ENCODE measurements at places on chromosomes 11 and 22.
A peak's percentile ranks its signal among the peaks of the same experiment; 100 is the strongest.

DNA sequence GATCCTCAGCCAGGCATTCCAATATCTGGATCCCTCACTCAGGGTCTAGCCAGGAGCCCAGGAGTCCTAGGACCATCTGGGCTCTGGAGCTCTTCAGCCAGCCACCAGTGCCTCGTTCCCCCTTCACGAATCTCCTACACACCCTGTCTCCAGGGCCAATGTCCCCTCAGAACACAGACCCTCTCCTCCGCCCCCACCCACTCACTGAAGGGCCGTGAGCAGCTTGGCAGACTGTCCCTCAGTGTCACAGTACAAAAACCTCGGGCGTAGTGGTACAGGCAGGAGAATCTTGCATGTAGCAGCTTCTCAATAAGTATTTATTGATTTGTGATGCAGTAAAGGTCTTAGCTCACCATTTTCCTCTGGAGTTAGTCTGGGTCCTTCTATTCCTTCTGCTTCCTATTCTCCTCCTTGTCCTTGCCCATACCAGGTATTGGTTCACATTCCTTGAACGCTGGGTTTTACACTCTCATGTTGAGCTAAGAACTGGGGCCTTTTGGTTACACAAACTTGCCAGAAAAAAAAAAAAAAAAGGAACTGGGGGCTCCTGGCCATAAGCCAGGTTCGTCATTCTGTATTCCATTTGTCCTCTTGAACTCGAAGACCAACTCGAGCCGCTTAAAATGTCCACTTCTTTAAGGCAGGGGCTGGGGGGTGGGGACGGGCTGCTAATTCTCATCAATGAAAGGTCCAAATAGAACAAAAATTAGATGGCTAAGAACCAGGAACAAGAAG, 2.3 kb downstream of the CXCR5 start:
- DNase-seq: no peak

- DNase-seq: no peak
Observed at GRCh38 chr11:36741515-36741914, 143.5 kb upstream of the RAG2 start.

DNA sequence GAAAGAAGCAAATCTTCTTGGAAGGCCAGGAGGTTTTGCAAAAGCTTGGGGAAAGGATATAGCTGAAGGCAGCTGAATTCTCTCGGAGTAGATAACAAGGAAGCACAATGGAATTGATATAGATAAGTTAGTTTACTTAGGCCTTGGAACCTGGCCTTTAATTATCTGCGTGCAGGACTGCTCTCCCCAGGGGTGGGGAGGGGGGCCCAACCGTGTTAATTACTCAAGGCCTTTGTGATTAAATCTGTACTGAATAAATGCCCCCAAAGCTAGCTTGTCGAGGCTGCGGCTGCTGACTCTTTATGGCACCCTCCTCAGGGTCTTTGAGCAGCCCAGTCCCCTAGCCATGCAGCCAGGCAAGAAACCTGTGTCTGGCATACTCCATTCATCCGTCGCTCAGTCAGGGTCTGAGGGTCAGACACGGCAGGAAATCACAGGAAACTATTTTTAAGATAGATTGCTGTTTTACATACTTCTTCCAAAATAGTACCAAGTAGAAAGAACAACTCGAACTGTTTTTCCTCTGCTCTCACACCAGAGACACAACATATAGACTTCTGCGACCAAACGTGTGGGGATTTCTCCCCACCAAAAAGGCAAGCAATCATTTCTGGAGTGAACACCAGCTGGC, 36.5 kb downstream of the MS4A2 start:
- DNase-seq: no peak

GRCh38 chr11:73072935-73073481, 69.1 kb downstream of the FCHSD2 start:
- peak; percentile 60 for DNase-seq

- DNase-seq: no peak
Observed at GRCh38 chr11:134740590-134741261, 328.7 kb upstream of the B3GAT1 start.

DNA sequence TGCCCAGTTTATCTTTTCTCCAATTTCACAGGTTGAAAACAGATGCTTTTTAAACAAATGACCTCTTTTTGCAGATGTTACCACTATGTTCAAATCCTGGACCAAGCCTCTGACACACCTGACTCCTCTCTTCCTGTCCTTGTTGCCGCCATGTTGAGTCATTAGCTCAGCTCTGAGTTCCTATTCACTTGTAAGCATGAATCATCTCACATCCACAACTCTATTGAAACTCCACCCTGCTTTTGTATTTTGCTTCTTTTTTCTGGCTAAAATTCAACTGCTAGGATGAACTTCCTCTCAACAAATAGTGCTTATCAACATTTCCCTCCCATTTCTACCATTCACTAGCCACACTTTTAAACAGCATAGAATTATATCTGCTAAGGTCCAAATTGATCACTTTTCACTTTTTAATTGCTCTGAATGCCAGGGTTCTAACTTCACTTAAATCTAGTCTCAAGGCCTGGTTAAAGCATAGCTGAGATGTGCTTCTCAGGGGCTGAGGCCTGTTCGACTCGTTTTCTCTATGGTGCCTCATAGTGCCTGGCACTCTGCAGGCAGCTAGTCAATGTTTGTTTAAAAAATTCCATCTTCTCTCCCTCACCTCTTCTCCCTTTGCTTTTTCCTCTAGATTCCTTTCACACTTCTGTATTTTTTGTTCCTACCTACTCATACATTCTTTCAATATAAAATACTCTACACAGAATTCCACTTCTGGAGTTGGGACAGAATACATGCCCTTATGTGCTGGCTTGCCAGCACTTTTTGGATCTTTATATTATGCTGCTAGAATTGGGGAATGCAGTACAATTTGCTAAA, 3.9 kb downstream of the JOSD1 start:
- DNase-seq: peak; percentile 71

DNA sequence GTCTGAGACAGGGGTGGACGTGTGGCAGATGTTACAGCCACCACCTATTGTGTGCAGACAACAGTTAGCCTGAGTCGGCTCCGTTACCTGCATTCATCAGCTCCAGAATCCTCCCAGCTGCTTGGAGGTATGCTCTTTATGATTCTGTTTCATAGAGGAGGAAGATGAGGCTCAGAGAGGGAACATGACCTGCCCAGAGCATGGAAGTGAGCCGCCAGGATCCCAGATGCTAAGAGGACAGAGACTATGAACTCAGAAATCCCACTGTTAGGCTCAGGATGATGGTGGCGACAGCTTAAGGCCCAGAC, 1.5 kb downstream of the EMID1 start:
- DNase-seq: no peak

GRCh38 chr22:37019309-37020191, at the start of the genes MPST and TST:
Gene MPST (plus strand): TSS chr22:37019742. CDS start chr22:37019837, 95 bp downstream.
Gene TST (minus strand): TSS chr22:37019447. CDS start chr22:37018732, 715 bp downstream.
- DNase-seq: peak; percentile 84
